Forelimb muscle (tissue), 1 donor: ENCODE measurements at places on chromosomes 1 and 21. TPM values are rescaled to one million over a fixed set of nuclear protein-coding genes. Genes with fewer than 3 reads are reported as not detected.

Gene B3GALNT2
- 30.9 TPM for polyA plus RNA-seq

Gene EBNA1BP2
- polyA plus RNA-seq: 31.7 TPM

DNA sequence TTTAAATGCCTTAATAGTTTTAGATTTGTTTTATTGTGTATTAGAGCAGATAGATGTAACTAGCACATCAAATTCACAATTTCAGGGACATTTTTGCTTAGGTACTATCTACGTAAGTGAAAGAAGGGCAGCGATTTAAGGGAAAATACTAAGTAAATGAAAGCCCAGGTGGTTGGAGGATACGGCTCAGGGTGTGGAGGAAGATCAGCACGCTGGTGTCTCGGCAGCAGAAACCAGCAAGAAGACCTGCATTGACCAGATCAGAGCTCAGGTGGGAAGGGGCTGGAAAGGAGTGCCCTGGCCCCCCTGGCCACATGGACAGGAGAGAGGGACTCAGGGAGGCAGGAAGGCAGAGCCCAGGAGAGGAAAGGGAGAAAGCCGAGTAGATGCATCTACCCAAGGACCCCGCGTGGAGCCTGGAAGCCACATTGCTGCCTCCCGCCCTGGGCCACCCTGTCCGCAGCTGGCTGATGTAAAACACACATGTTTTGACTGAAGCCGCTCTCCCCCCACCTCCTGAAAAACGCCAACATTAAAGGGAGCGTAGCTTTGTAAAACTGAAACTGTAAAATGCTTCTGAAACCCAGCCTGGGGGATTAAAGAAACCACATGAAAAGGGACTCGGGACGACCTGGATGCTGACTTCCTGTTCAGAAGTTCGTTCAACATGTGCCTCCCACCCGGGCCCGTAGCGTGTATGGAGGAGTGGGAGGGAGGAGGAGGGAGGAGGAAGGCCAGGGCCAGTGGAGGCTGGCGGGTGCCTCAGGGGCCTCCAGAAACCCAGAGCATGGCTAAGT, 72.6 kb upstream of the TARDBP start:
- no peak for DNase-seq

- DNase-seq: no peak
Measured at GRCh38 chr1:221187174-221187573, 307.9 kb downstream of the HLX start.

DNA sequence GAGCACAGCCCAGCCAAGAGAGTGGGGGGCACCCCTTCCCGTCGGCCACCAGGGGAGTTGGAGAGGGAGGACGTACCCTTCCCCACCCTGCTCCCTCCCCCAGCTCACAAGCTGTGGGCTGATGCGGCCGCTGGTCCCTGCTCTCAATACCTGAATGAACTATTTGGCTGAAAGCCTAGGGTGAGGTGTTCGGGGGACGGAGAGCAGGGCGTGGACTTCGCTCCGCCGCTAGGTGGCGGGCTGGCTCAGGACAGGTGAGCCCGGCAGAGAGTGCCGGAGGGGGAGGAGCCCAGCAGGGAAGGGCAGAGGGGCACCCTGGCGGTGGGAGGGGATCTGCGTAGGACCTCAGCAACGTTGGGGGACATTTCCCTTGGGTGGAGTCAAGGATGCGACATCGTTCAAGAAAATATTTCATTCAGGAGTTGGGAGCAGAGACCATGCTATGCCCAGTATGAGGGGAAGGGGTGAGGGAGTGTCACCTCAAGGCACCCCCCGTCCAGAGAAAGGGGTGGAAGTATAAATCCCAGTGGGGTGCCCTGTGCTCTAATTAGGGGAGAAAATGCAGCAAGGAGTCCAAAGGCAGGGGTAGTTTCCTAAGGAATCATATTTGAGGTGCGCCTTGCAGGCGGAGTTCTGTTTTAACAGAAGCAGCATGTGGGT, 12.0 kb upstream of the RHBG start:
- DNase-seq: no peak

DNA sequence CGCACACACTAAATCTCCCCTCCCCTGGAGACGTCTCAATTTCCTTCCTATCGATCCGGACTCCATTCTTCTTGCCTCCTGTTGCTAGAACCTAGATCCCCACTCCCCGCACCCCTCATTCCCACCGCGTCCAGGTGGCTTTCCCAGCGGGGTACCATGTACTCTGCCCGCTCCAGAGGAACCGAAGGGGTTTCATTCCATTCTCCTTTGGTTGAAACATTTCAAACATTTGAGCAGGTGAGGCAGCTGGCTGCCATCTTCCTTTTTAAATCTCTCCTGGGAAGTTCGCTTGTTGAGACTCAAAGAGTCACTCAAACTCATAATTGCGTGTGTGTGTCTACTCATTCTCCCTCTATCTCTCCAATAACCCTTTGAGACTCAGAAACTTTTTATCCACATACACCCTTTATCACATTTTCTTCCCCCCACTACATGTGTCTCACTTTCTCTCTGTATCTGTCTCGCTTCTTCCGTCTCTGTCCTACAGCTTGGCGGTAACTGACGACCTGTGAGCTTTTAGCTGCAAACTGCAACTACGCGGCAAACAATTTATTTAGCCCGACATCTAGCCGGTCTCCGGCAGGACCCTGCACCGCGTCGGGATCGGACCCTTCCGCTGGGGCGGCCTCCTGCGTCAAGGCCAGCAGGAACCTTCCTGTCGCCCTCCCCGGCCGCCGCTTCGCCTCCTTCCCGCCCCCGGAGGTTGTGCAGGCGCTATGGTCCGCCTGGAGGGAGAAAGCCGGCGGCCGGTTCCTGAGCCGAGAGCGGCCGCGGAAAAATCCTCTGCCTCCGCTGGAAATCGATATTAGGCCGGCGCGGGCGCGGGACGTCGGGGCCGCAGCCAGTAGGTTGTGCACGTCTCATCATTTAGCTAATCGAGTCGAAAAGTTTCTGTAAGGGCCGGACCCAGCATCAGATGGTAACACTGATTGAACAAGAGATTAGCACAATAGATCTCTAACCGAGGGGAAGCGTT, 3.0 kb upstream of the FOXD3 start:
- DNase-seq: no peak

DNA sequence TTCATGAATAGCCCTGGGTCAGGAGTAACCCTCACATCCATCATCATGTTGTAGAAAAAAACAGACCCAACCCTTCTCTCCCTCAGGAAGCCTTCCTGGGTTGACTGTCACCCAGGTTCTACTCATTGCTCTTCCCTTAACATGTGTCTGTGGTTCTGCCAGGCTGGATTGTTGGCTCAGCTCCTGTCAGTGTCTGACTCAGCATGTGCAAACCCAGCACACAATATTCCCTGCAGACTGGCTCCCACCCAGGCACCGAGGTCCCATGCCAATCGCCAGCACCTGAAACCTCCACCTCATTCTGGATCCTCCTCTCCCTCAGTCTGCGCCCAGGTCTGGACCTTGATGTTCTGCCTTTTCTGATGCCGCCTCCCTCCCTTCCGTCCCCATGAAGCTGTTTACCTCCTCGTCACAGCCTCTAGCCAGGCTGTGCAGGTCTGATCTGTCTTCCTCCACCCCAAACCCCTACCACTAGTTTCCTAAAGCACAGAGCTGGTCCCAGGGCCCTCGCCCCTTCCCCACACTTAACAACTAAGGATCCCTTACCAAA, 4.3 kb upstream of the S100A8 start:
- no peak for DNase-seq

GRCh38 chr1:189374816-189375215, 1102.8 kb downstream of the BRINP3 start:
- DNase-seq: no peak

Gene ECE1
- polyA plus RNA-seq: 29.1 TPM

Gene PHC2
- polyA plus RNA-seq: 67.8 TPM

DNA sequence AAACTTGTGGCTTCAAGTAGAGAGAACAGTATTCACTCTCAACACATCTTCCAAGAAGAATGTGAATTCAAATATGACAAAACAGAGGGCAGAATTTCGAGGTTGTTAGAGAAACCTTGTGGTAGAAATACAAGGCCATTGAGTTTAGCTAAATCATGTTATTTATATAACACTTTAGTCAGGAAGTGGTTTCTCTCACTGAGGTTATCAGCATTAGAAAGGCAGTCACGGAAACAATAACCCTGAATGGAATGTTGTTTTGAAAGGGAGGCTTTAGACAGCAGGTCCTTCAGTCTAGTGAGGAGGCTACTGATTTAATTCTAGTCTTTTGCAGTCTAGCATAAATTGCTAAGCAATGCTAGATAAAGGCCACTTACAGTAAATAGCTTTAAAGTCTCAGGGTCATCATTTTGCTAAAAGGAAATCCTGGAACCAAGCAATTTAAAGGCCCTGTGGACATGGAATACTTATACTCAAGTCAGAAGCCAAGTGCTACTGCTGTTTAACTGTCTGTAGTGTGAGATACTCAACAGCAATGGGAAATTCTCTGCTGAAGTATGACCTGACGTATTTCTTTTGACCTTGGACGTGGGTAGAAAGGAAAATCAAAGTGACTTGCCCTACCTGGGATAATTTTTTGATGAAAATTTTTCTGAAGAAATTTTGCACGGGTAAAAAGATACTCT, 89.0 kb upstream of the CHODL start:
- no peak for DNase-seq

Gene ATP1A2
- polyA plus RNA-seq: 81.8 TPM

Gene C4BPA
- polyA plus RNA-seq: 0.47 TPM

- DNase-seq: no peak
Measured at GRCh38 chr1:3067671-3068563, 1.1 kb upstream of the PRDM16 start.

DNA sequence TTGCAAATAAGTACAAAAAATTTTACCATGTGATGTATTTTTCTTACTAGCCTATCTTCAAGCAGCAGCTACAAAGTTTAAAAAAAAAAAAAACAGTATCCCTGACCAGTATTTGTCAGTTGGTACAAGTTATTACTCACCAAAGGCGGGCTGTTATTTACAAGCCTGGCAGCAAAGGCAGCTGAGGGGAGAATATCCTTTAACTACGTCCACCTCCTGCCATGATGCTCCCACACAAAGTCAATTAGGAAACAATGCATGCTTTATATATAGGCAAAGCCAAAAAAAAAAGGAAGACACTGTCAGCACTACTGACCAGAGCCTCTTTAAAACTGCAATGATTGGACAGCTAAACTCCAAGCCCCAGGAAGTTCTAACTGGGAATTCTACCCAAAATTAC, 13.7 kb downstream of the PSMA5 start:
- DNase-seq: no peak

GRCh38 chr1:203306089-203306964, 1.0 kb downstream of the BTG2 start:
- DNase-seq: no peak

GRCh38 chr1:34865981-34866761, 6.6 kb upstream of the SMIM12 start:
- peak; percentile 43 for DNase-seq

DNA sequence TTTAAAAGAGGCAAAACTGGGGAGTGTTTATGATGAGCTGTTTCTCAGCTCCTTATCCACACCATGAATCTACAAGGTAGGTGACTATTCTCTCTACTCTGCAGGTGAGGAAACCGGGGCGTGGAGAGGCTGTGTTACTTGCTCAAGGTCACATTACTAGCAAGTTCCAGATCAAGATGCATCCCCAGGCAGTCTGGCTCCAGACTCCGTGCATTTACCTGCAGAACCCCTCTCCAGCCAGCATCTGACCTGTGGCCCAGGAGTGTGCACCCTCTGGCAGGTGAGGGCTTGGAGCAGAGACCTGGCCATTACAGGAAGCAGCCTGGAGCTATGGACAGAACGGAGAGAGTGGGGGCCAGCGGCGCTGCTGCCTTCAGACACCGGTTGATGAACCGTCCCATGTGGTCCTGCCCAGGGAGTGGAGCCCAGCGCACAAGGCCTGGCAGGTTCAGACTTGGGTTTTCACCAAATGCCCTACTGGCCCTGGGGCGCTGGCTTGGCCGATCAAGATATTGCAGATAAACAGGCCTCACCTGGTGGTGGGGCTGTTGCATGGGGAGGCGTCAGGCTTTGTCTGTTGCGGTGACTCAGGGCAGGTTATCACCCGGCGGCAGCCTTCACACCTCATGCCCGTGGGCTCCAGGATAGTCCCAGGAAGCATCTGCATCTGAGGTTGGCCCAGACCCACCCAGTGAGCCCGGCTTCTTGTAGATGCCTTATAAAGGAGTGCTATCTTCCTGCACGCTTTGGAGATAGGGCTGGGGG, 29.2 kb upstream of the WNT4 start:
- no peak for DNase-seq
